GM12878 (cell line): ENCODE measurements at places on chromosomes 3 and 15. TPM values are rescaled to one million over a fixed set of nuclear protein-coding genes. Genes with fewer than 3 reads are reported as not detected.

DNA sequence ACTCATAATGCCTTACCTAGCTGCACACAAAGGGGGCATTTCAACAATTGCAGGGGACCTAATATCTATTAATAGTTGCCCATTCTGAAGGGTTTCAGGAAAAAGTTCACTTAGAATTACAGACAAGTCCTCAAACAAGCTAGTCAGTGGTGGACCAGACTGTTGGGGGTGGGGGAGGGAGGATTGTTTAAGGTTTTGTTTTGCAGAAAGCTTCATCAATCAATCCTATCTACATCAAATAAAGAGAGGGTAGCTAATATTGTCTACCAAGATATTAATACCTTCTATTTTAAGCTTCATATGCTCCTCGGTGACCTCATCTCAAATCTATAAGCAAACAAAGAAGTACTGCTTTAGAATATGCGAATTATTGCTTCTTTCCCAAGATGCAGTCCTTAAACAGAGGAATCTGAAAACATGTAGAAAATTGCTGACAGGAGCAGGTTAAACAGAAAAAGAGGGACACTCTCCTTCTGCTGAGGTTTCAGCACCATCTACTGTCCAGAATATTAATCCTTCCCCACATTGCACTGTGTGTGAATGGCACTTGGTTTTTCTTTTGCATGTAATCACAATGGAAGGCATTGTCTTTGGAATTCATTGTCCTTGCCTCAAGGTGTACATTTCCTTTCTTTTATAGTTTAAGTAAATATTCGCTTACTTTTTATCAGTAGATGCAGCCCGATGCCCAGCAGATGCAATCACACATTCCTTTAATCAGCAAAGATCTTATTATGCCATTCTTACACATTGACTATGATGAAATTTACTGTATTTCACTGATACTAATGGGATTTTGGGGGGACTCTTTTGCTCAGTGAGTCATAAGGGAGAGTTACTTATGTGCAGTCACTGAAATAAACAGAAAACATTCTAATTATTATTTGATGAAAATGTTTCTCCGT, 94.7 kb downstream of the IL5RA start:
- no peak for DNase-seq
- no peak overlapping the region for H3K27ac ChIP-seq
- H3K4me3 ChIP-seq, result no peak overlapping the region
- no peaks in the 10 kb centered on the region for H3K36me3 ChIP-seq

DNA sequence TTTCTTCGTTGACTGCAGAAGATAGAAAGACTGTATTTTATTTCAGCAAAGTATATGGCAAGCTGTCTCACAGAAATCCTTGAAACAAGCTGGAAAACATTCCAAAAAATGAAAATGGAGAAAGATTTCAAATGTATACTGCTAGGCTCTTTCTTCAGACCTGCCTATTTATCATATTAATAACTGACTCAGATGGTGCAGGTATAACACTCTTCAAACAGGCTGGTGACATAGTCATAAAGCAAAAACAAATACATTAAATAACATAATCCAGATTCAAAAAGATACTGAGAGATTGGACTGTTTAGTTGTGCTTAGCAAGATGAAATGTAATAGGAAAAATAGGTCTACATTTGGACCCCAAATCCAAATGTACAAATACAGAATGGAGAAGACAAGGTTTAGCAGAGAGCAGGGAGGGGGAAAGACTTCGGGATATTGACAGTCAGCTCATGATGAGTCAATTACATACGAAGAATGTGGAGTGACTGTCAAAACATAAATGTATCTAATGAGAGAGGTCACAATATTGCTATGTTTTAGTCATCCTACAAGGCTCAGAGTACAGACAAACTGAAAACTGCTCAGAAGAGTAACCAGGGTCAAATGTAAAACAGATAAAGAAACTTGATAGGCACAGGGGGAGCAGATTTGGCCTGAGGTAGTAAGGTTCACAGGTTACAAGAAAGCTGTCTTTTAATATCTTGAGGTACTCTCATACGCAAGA, 88.7 kb downstream of the DMXL2 start:
- no peaks in the 10 kb centered on the region for H3K36me3 ChIP-seq
- no peaks in the 10 kb centered on the region for H3K27me3 ChIP-seq
- H3K4me3 ChIP-seq, result no peak overlapping the region
- no peak for DNase-seq

The RHOV gene
- 13.3 and 15.0 TPM in 2 replicates for total RNA-seq

The AADACL2 gene
- not detected in 2 replicates for total RNA-seq

The ARMC8 gene
- total RNA-seq, result 36.4 and 37.0 TPM in 2 replicates
